C1 segment of cervical spinal cord (tissue), 14 donors: ENCODE measurements at places on chromosomes 6 and 20.

- DNase-seq, result no peak
Measured at GRCh38 chr20:57838670-57839151, 128.9 kb upstream of the PMEPA1 start.

DNA sequence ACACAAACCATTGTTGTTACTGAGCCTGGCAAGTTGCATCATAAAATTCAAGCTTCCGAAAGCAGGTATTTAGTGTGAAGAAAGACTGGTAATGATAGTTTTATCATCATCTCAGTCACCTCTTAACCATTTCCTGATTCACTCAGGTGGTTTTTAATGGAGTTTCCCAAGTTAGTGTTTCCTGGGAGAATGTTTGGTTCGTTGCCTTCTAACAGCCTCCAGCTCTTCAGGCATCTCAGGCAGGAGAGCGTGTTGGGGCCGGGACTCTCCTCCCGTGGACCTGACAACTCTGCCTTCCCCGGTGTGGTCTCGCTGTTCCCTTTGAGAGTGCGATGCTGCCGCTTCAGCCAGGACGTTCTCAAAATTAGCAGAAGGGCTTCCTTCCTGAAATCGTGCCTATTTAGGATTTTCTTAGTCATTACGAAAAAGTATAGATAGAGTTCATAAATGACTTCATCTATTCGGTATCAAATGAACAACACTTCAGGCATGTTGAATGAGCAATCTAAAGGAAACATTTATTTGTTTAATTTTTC is 105.0 kb upstream of the QKI start:
- no peak for DNase-seq

DNA sequence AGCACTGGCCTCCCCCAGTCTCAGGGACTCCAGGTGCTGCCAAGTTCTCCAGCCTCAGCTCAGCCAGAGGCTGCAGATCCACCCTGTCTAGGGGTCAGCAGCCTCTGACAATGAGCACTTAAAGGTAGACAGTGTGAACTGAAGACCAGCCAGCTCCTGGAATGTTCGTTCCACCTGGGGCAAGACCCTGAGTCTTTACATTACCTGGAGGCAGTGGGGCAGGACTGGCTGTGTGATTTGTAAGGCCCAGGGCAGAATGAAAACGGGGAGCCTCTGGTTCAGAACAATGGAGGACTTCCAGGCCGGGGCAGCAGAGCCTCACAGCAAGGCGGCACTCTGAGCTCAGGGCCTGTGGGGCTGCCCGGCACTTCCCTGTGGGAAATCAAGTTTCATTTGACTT is 65.0 kb downstream of the CTCFL start:
- no peak for DNase-seq

DNA sequence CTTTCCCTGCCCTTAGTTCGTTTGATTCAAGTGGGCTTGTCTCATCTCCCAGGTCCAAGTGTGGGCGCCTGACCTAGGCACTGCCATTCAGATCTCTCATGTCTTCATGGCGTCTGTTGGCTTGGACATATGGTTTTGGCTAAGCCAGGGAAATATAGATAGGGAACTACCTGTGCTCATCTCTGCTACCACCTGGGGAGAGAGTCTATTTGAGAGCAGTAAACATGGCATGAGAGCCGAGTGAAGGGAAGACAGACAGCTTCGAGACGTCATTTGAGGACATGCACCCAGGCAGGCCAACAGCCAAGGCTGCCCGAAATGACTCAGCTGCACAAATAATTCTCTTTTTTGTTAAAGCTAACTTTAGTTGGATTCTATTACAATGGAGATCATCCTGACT is 370.7 kb upstream of the AGPAT4 start:
- DNase-seq, result no peak

- no peak for DNase-seq
Measured at GRCh38 chr6:87473419-87473903, 687 bp downstream of the SLC35A1 start.
